T-helper 2 cell treated with Interferon-gamma antibody and Interleukin-4, amounts not matched to agents 5 μg/mL and 100 μg/mL, for 36 hours (primary cell): ENCODE measurements at places on chromosomes 13 and 19.
A peak's percentile ranks its signal among the peaks of the same experiment; 100 is the strongest.

DNA sequence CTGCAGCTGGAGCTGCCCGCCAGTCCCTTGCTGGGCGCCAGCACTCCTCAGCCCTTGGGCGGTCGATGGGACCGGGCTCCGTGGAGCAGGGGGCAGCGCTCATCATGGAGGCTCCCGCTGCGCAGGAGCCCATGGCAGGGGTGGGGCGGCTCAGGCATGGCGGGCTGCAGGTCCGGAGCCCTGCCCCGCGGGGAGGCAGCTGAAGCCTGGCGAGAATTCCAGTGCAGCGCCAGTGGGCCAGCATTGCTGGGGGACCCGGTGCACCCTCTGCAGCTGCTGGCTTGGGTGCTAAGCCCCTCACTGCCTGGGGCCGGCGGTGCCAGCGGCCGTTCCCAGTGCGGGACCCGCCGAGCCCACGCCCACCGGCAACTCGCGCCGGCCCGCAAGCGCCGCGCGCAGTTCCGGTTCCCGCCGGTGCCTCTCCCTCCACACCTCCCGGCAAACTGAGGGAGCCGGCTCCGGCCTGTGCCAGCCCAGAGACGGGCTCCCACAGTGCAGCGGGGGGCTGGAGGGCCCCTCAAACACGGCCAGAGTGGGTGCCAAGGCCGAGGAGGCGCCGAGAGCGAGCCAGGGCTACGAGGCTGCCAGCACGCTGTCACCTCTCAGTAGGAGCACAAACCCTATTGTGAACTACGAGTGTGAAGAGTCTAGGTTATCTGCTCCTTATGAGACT is 687.1 kb downstream of the PCDH17 start:
- no peaks in the 10 kb centered on the region for H3K27me3 ChIP-seq
- H3K4me3 ChIP-seq, result no peak overlapping the region
- H3K27ac ChIP-seq, result no peak overlapping the region
- no peaks in the 10 kb centered on the region for H3K4me1 ChIP-seq

- no peak overlapping the region for H3K4me3 ChIP-seq
- no peak for DNase-seq
- no peak overlapping the region for H3K27ac ChIP-seq
- no peaks in the 10 kb centered on the region for H3K36me3 ChIP-seq
Measured at GRCh38 chr13:77545626-77546412, 10.3 kb downstream of the SCEL start.

GRCh38 chr13:24660023-24660741 is 20.0 kb upstream of the ATP12A start:
- H3K4me3 ChIP-seq, result no peak overlapping the region
- peaks cover 4% of the 10 kb centered on the region for H3K4me1 ChIP-seq
- H3K36me3 ChIP-seq, result no peaks in the 10 kb centered on the region
- DNase-seq, result no peak
- H3K27me3 ChIP-seq, result peaks cover 20% of the 10 kb centered on the region
- no peak overlapping the region for H3K27ac ChIP-seq

DNA sequence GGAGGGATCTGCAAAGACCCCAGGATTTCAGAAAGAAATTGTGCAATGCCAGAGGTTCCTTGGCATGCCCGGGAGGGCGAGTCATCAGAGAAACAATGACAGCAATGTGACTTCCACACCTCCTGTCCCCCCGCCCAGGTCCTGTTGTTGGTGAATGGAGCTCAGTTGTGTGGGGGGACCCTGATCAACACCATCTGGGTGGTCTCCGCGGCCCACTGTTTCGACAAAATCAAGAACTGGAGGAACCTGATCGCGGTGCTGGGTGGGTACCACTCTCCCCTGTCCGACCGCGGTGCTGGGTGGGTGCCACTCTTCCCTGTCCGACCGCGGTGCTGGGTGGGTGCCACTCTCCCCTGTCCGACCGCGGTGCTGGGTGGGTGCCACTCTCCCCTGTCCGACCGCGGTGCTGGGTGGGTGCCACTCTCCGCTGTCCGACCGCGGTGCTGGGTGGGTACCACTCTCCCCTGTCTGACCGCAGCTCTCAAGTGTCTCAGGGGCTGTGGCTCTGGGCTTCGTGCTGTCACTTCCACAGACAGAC is 5.2 kb upstream of the F10 start:
- H3K27ac ChIP-seq, result no peak overlapping the region
- no peak overlapping the region for H3K4me3 ChIP-seq
- H3K27me3 ChIP-seq, result no peaks in the 10 kb centered on the region
- DNase-seq, result no peak

DNA sequence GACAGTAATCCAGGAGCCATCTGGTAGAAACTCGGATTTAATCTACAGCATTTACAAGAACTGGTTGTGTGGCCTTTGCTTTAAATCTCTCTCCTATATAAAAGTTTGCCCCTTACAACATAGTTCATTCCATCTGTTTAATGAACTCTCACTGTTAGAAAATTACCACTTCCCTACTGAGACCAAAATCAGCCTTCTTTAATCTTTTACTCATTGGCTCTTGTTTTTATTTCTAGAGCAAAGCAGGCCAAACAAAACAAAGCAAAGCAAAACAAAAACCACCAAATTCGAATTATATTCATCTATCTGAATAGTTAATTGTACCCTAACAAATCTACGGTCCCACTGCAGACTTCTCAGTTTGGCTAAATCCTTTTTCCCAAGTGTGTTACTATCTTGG is 127.0 kb downstream of the UGGT2 start:
- peaks cover 1% of the 10 kb centered on the region for H3K36me3 ChIP-seq
- no peaks in the 10 kb centered on the region for H3K27me3 ChIP-seq
- H3K4me3 ChIP-seq, result no peak overlapping the region
- no peak overlapping the region for H3K27ac ChIP-seq

DNA sequence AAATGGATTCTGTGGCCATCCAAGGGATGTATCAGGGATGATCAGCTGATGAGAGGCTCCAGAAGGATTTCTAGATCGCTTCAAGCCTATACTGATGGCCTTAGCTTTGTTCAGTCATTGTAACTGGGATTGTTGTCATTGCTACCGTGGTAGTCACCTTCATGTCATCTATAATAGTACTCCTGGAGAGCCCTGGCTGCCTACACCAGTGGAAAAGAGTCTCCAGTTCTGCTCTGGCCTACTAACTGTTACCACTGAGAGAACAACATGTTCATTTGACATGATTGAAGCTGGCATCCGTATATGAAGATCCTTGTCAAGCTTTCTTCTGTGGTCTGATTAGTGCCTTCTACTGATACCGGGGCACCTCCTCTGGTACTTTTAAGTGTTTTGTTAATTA is 131.3 kb downstream of the B3GLCT start:
- H3K4me3 ChIP-seq, result no peak overlapping the region
- no peaks in the 10 kb centered on the region for H3K27me3 ChIP-seq
- no peak overlapping the region for H3K27ac ChIP-seq

DNA sequence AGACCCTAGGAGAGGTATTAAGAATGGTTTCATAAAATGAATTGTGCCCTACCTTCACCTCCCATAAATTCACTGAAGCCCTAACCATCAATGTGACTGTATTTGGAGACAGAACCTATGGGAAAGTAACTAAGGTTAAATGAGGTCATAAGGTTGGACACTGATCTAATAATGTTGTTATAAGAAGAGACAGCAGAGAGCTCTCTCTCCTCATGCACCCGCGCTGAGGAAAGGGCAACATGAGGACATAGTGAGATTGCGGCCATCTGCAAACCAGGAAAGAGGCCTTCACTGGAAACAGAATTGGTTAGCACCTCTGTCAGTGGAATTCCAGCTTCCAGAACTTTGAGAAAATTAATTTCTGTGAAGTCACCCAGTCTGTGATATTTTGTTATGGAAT is 1396.1 kb upstream of the MIR17HG start:
- H3K27me3 ChIP-seq, result no peaks in the 10 kb centered on the region
- no peaks in the 10 kb centered on the region for H3K36me3 ChIP-seq
- no peak for DNase-seq
- H3K4me3 ChIP-seq, result no peak overlapping the region
- H3K4me1 ChIP-seq, result no peaks in the 10 kb centered on the region

- no peak overlapping the region for H3K27ac ChIP-seq
- H3K36me3 ChIP-seq, result peaks cover 7% of the 10 kb centered on the region
- H3K4me1 ChIP-seq, result no peaks in the 10 kb centered on the region
Measured at GRCh38 chr13:72970956-72971355, 87.8 kb upstream of the KLF5 start.

- peaks cover 11% of the 10 kb centered on the region for H3K27me3 ChIP-seq
- no peak for DNase-seq
- H3K27ac ChIP-seq, result no peak overlapping the region
- H3K36me3 ChIP-seq, result no peaks in the 10 kb centered on the region
Measured at GRCh38 chr13:20221772-20222171, 10.3 kb downstream of the GJB6 start.

DNA sequence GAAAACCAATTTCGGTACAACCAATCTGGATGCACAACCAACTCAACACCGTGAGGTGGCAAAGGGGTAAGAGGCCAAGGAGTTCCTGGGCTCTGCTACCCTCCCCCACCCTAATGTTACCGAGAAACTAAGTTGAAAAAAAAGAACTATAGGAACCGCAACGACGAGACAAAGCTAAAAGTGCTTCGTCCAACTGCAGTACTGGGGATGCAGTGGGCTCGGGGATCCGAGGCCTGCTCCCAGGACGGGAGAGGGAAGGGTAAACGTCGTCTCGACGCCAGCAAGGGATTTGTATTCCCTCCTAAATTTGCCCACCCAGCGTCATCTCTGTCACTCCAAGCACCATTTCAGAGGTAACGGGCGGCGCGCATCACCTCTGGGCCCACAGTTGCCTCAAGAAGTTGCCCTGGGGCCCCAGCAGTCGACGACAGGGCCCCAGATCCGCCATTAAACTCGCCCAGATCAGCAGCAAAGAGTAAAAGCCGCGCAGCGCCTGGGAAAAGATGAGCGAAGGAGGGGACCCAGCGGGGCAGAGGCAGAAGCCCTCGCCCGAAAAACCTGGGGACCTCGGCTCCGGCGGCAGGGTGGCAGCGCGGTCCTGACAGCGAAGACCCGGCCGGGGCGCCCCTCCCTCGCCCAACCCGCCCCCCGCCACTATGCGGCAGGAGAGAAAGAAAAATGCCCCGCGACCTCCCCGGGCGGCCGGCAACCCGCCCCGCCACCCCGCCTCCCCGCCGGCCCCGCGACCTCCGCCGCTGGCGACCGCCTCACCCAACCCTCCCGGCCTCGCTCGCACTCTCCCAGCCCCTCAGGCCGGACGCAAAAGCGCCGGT is 752 bp downstream of the ZMYM5 start:
- peak overlapping the region; percentile 100 for H3K27ac ChIP-seq
- peaks cover 32% of the 10 kb centered on the region for H3K4me1 ChIP-seq
- H3K36me3 ChIP-seq, result peaks cover 27% of the 10 kb centered on the region
- no peaks in the 10 kb centered on the region for H3K27me3 ChIP-seq
- DNase-seq, result peak; percentile 41

- peaks cover 3% of the 10 kb centered on the region for H3K27me3 ChIP-seq
- H3K36me3 ChIP-seq, result no peaks in the 10 kb centered on the region
- no peak overlapping the region for H3K27ac ChIP-seq
- H3K4me1 ChIP-seq, result peaks cover 25% of the 10 kb centered on the region
- DNase-seq, result no peak
Measured at GRCh38 chr13:23969647-23970046, 72.3 kb upstream of the C1QTNF9B start.

DNA sequence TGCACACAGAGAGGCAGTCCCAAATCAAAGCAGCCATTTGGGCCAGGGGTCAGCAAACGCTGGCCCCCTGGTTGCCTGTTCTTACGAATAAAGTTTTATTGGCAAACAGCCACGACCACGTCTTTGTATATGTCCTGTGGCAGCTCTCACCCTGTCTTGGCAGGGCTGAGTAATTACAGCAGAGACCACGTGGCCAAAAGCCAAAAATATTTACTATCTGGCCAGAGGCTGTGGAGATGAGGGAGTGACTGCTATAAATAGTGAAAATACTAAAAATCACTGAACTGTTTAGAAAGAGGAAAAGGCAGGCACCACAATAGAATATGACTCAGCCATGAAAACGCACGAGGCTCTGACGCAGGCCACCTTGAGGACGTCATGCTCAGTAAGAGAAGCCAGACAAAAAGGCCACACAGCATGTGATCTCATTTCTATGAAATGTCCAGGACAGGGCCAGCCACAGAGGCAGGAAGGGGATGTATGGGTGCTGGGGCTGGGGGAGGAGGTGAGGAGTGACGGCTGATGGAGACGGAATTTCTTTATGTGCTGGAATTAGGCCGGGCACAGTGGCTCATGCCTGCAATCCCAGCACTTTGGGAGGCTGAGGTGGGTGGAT is 29.4 kb downstream of the SMIM24 start:
- no peak overlapping the region for H3K27ac ChIP-seq
- no peaks in the 10 kb centered on the region for H3K36me3 ChIP-seq
- no peaks in the 10 kb centered on the region for H3K27me3 ChIP-seq
- H3K4me1 ChIP-seq, result no peaks in the 10 kb centered on the region
